Right renal cortex interstitium (tissue), 3 donors: ENCODE measurements at places on chromosomes 16 and 17. TPM values are rescaled to one million over a fixed set of nuclear protein-coding genes. Genes with fewer than 3 reads are reported as not detected.
A peak's percentile ranks its signal among the peaks of the same experiment; 100 is the strongest.

- no peak for DNase-seq
Observed at GRCh38 chr17:57186226-57187019, 69.9 kb upstream of the MSI2 start.

DNA sequence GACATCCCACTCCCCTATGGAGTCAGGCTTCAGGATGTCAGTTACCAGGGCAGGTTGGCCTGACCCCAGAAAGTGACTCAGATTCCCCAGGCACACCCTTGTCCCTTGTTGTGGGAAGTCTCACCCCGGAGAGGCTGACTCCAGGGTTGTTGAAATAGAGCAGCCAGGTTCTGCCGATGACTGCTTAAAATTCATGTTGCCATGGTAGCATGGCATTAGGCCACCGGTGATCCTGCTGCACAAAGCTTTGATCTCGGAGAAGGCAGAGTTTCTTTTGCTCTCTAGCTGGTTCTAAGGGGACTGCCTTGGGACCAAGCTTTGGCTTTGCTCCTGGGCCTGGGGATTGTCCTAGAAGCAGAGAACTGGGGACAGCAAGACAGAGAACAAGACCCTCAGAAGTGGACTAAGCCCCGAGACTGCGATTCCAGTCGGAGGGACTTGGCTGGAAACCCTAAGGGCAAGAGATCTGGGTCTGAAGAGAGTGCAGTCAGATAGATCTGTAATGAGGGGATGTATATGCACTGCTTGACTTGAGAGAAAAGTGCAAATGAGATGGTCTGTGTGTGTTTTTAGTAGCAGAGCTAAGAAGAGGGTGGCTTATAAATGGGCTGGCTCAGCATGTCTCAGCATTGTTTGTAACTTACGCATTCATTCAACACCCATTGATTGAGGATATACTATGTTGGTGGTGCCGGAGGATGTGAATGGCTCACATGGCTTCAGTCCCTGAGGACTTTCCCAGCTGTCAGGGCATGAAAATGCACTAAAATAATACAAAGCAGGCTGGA lies 106.9 kb downstream of the RGS9 start:
- DNase-seq: no peak

GRCh38 chr17:81665205-81666091 lies 957 bp downstream of the OXLD1 start:
- DNase-seq: no peak

DNA sequence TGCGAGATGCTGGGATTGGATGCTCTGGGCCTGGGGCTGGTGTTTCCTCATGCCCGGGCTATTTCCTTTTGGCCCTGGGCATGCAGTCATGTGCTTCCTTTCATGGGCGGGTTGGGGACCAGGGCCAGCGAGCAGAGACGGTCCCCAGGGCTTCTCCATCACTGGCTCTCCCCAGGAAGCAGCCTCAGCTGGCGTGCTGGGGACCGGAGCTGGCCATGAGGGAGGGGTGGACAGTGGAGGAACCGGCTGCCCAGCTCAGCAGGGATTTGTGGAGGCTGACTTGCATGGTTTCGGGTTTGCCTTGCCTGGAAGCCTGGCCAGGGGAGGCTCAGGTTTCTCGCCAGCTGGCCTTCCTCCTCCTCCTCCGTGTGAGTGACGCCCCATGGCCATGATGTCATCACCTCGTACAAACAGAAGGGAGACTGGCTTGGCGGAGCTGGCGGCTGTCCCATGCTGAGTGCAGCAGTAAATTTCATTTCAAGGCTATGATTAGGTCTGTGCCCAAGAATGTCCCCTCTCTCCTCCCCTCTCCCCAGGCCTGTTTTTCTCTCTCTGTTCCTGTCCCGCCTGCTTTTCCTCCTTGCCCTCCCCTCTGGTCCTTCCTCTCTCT lies 8.9 kb upstream of the TIMP2 start:
- DNase-seq: peak; percentile 82

Gene TBC1D3H
- polyA plus RNA-seq: not detected

DNA sequence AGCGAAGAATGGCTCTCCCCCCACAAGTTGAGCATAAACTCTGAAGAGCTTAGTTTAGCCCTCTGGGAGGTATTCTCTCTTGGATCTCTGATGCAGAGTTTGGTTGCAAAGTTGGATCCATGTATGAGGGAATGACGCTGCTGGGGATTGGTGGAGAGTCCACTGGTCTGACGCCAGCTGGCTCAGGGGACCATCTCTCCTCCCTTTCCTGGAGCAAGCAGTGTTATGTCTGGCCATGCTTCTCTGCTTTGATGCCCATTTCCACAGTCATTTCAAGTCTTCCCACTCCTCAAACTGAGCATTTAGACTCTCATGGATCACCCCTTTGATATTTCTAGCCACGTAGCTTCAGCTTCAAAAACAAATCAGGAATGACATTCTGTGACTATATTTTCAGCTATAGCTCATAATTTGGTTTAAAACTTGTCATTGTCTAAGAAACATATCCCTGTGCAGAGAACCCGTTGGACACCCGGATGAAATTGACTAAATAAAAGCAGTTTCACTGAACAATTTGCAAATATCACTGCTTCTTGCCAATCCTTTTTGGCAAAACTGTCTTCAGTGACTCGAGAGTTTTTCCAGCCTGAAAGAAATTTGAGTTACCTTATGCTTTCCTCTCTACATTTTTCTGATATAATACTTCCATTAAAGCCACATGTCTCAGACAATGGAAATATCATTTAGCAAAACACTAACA lies 193.4 kb upstream of the CDH11 start:
- DNase-seq: no peak

- no peak for DNase-seq
Observed at GRCh38 chr16:57972306-57972705, 1.4 kb upstream of the CNGB1 start.

GRCh38 chr17:41773190-41773588 lies 13.3 kb downstream of the JUP start:
- no peak for DNase-seq

Gene PRSS33
- polyA plus RNA-seq: 0.33 TPM

Gene NUPR1
- 7.9 TPM for polyA plus RNA-seq

Gene HYDIN
- 13.1 TPM for polyA plus RNA-seq

DNA sequence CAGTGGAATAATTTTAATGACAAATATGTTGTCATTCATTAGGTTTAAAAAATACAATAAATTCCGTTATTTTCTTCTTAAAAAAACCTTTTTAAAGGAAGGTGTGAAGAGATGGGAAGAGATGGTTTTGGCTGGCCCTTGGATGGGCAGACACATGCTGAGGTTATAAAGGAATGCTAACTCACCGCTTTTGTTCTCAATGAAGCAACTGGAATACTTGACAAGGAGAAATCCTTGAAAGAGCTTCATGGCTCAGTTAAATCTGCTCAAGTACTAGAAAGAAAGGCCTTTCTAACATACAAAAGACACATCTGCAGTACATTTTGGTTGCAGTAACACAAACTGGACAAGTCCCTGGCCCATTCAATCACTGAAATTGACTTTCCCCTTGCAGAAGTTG lies 158.3 kb upstream of the KCNJ16 start:
- no peak for DNase-seq

DNA sequence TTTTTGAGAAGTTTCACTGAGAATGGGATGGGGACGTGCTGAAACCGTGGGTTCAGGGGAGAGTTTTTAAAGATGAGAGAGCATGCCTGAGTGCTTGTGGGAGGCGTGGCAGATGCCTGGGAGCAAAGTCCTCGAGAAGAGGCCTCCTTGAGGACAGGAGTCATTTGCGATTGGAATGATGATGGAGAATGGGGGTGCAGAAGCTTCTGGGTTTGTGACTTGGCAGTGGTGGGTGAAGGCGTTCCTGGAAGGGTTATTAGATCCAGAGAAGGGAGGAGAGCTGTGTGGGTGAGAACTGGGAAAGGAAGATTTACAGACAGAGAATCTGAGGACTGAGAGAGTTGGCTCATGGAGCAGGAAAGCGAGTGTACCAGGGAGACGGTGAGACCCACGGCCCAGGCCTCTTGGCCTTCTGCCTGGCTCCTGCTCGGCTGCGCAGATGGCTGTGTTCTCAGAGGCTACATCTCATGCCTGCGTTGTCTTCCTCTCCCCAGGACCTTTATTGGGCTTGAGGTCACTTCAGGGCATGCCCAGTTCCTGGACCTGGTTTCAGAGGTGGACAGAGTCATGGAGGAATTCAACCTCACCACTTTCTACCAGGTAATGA lies 8.6 kb upstream of the MMP15 start:
- no peak for DNase-seq

DNA sequence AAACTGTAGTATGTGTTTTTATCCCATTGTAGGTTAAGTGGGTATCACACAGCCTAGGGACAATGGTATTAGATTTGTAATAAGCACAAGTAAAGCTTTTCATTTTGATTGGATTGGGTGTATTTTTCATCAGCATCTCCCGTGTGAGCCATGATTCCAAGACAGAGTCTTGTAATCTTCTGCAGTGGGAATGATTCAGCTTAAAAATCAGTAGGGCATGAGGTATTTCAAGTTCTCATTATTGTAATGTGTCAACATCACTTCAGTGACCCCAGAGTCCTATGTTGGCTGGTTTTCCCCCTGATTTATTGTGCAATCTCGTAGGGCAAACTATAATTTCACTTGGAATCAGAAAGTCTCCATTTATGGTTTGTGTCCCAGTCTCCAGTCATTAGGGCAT lies 833.2 kb upstream of the RBFOX1 start:
- DNase-seq: no peak

Gene KCNJ18
- not detected for polyA plus RNA-seq

Gene TBC1D28
- polyA plus RNA-seq: not detected
